Activated T-helper 2 cell treated with anti-CD3 and anti-CD28 coated beads, Interferon-gamma antibody, Interleukin-2, Interleukin-4, amounts not matched to agents 10 μg/mL and 5 μg/mL and 100 μg/mL, durations not matched to agents 14 hours and 24 hours and 36 hours (primary cell): ENCODE measurements at places on chromosomes 7 and 10. TPM values are rescaled to one million over a fixed set of nuclear protein-coding genes. Genes with fewer than 3 reads are reported as not detected.

WNT8B gene
- 0.14 and 0.21 TPM in 2 replicates for total RNA-seq

PON1 gene
- not detected in 2 replicates for total RNA-seq

DYNC1I1 gene
- not detected in 2 replicates for total RNA-seq

CCDC71L gene
- total RNA-seq: 17.4 and 18.4 TPM in 2 replicates

EVX1 gene
- total RNA-seq: not detected in 2 replicates

STEAP4 gene
- 0.39 and 0.48 TPM in 2 replicates for total RNA-seq

CALHM2 gene
- 20.3 and 21.1 TPM in 2 replicates for total RNA-seq

TOMM7 gene
- 216 and 221 TPM in 2 replicates for total RNA-seq

SNX10 gene
- total RNA-seq: 54.9 and 59.3 TPM in 2 replicates

RNF32 gene
- 2.9 and 3.4 TPM in 2 replicates for total RNA-seq

DNA sequence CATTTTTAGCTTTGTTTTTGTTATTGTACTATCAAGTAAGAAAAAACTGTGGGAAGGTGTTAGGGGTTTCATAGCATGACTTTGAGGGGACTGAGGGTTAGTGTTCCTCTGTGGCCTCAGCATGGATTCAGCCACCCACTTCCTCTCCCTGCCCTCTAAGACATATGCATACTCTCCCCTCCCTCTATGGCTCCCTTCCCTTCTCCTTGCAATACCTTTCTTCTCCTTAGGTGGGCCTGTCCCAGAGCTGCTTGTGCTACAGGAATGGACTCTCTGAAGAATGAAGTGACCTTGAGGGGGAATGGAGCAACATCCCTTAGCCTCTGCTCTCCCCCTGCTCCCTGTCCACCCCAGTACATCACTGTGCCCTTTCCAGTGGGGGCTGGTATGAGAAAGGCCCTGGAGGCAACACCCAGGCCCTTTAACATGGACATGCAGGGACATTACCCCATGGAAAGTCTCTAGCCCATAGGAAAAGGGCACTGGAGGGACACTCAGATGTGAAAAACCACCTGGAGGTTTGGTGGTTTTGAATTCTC, 22.4 kb downstream of the CDH23 start:
- H3K36me3 ChIP-seq: no peaks in the 10 kb centered on the region
- no peak overlapping the region for H3K27ac ChIP-seq
- no peak overlapping the region for H3K4me3 ChIP-seq

DNA sequence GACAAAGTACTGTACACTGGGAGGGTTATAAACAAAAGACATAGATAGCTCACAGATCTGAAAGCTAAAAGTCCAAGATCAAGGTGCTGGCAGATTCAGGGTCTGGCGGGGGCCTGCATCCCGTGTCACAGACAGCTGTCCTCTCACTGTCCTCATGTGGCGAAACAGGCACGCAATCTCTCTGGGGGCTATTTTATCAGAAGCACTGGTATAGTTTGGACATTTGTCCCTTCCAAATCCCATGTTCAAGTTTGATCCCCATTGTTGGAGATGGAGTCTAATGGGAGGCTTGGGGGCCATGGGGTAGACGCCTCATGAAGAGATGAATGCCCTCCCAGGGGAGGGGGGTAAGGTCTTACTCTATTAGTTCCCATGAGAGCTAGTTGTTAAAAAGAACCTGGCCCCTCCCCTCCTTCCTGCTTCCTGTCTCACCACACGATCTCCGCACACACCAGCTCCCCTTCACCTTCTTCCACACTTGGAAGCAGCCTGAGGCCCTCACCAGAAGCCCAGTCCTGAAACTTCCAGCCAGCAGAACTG, 72.5 kb upstream of the UCN3 start:
- H3K27ac ChIP-seq: peak overlapping the region; percentile 92
- peak; percentile 39 for DNase-seq
- peaks cover 29% of the 10 kb centered on the region for H3K36me3 ChIP-seq
- H3K4me3 ChIP-seq: peak overlapping the region; percentile 89
- peaks cover 58% of the 10 kb centered on the region for H3K4me1 ChIP-seq

- H3K36me3 ChIP-seq: no peaks in the 10 kb centered on the region
- H3K27ac ChIP-seq: no peak overlapping the region
- peaks cover 6% of the 10 kb centered on the region for H3K4me1 ChIP-seq
Measured at GRCh38 chr10:97071496-97071895, 114.3 kb downstream of the SLIT1 start.

DNA sequence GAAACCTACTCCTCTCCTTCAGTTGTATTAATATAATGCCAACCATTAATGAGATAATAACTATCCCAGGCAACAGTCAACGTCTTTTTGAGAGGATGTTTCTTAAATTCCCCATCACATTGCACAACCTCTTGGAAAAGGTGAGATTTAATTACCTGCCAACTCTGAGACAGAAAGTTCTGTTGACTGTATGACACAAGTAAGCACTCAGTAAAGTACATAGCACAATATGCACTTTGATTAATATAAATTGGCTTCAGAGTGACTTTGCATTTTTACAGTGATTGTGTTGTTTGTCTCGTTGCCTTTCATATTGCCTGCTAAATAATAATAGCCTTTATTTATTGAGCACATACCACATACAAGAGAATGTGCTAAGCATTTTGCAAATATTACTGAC, 46.7 kb downstream of the CAV1 start:
- peaks cover 22% of the 10 kb centered on the region for H3K27me3 ChIP-seq
- H3K4me1 ChIP-seq: no peaks in the 10 kb centered on the region
- no peak overlapping the region for H3K4me3 ChIP-seq
- no peak for DNase-seq
- no peaks in the 10 kb centered on the region for H3K36me3 ChIP-seq
- H3K27ac ChIP-seq: no peak overlapping the region

GRCh38 chr10:11813855-11814567, 9.1 kb upstream of the PROSER2 start:
- no peak overlapping the region for H3K4me3 ChIP-seq
- H3K27me3 ChIP-seq: peaks cover 6% of the 10 kb centered on the region
- H3K4me1 ChIP-seq: no peaks in the 10 kb centered on the region

- no peaks in the 10 kb centered on the region for H3K27me3 ChIP-seq
- peaks cover 20% of the 10 kb centered on the region for H3K4me1 ChIP-seq
- no peak overlapping the region for H3K4me3 ChIP-seq
- DNase-seq: no peak
- no peak overlapping the region for H3K27ac ChIP-seq
- peaks cover 9% of the 10 kb centered on the region for H3K36me3 ChIP-seq
Measured at GRCh38 chr10:102068216-102068615, 3.1 kb downstream of the HPS6 start.

DNA sequence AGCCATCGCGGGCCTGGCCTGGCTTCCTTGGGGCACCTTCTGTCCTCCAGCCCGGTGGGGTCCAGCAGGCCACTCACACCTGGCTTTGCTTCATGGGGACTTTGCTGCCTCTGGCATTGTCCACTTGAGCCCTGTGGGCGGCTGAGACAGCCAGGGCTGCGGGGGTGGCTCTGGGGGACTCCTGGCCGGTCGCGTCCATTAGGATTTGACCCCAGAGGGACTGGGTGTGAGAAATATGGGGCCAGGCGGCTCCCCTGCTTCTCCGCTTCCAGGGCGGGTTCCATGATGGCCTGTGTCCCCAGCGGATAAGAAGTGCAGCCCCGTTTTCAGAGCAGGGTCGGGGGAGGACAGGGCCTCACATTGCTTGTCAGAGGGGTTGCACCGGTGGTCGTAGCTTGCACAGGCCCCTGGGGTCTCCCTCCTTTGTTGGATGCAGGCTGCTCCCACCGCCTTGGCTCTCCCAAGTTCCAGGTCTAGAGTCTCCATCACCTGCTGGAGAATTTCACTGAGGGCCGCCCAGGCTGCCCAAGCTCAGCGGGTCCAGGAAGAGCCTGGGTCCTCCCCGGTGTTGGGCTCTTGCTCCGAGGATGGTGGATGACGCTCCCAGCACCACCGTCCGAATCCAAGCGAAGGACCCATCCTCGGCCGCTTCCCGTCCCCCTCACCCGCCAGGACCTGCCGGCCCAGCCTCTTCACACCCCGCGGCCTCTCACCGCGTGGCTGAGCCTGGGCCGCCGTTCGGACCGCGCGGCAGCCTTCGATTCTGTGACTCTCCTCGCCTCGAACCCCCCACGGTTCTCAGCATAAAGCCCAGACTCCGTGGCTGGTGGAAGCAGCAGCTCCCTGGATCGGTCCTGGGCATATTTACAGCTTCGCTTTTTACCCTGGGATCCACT, 140.1 kb downstream of the DYNC2I1 start:
- no peaks in the 10 kb centered on the region for H3K4me1 ChIP-seq
- no peaks in the 10 kb centered on the region for H3K36me3 ChIP-seq
- H3K27ac ChIP-seq: no peak overlapping the region
- peaks cover 30% of the 10 kb centered on the region for H3K27me3 ChIP-seq
- no peak for DNase-seq

GRCh38 chr10:117638200-117638599, 95.7 kb downstream of the EMX2 start:
- H3K27ac ChIP-seq: no peak overlapping the region
- no peak for DNase-seq
- no peak overlapping the region for H3K4me3 ChIP-seq
- H3K36me3 ChIP-seq: no peaks in the 10 kb centered on the region
- no peaks in the 10 kb centered on the region for H3K4me1 ChIP-seq

DNA sequence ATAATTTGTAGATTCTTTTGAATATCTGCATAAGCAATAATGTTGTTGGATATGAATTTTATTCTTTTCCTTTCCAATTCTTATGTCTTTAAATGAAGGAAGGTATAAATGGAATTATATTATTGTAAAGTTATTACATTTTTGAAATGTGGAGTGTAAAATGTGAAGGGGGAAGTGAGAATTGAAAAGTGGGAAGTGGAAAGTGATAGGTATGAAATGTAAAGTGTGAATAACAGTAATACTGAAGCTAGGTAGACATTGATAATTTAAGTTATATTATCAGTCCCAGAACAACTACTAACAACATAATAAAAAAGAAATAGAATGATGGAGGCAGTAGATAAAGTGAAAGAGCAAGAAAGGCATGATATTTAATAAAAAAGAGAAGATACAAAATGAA, 39.7 kb upstream of the HYAL4 start:
- H3K27me3 ChIP-seq: peaks cover 5% of the 10 kb centered on the region
- DNase-seq: no peak
- no peak overlapping the region for H3K4me3 ChIP-seq
- H3K36me3 ChIP-seq: no peaks in the 10 kb centered on the region
- no peaks in the 10 kb centered on the region for H3K4me1 ChIP-seq
- no peak overlapping the region for H3K27ac ChIP-seq

GRCh38 chr10:76336213-76336963, 905.0 kb downstream of the LRMDA start:
- no peaks in the 10 kb centered on the region for H3K27me3 ChIP-seq
- H3K4me1 ChIP-seq: no peaks in the 10 kb centered on the region
- no peak overlapping the region for H3K4me3 ChIP-seq
- H3K27ac ChIP-seq: no peak overlapping the region
- no peaks in the 10 kb centered on the region for H3K36me3 ChIP-seq

DNA sequence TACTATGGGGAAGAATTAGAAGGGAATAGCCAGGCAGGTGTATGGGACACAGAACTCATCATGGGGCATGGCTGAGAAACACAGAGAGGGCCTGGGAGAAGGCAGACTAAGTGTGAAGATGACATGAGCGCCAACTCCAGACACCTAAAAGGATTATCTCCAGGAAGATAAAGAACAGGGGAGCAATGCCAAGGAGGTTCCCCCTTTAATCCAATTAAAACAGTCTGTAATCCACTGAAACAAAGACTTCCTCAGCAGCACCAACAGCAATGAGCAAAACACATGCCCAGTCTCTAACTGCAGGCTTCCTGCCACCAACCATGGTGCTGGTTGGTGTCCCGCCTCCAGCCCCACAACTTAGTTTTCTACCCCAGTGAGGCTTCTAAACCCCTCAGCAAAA, 108.9 kb downstream of the GRID1 start:
- H3K4me1 ChIP-seq: no peaks in the 10 kb centered on the region
- no peak overlapping the region for H3K4me3 ChIP-seq
- peaks cover 5% of the 10 kb centered on the region for H3K27me3 ChIP-seq
- H3K27ac ChIP-seq: no peak overlapping the region
- DNase-seq: no peak
- no peaks in the 10 kb centered on the region for H3K36me3 ChIP-seq

GRCh38 chr7:101747053-101747878, 70.2 kb upstream of the CUX1 start:
- H3K36me3 ChIP-seq: no peaks in the 10 kb centered on the region
- DNase-seq: no peak
- H3K4me1 ChIP-seq: peaks cover 22% of the 10 kb centered on the region
- H3K27me3 ChIP-seq: peaks cover 5% of the 10 kb centered on the region
- peak overlapping the region; percentile 8 for H3K27ac ChIP-seq

- no peak overlapping the region for H3K27ac ChIP-seq
- no peaks in the 10 kb centered on the region for H3K4me1 ChIP-seq
- no peak for DNase-seq
- no peaks in the 10 kb centered on the region for H3K36me3 ChIP-seq
- H3K27me3 ChIP-seq: no peaks in the 10 kb centered on the region
Measured at GRCh38 chr10:124049484-124049883, 43.9 kb downstream of the CHST15 start.

GRCh38 chr10:60426425-60426824, 36.8 kb upstream of the ANK3 start:
- H3K27ac ChIP-seq: no peak overlapping the region
- peaks cover 27% of the 10 kb centered on the region for H3K4me1 ChIP-seq
- H3K27me3 ChIP-seq: peaks cover 3% of the 10 kb centered on the region
- no peaks in the 10 kb centered on the region for H3K36me3 ChIP-seq

DNA sequence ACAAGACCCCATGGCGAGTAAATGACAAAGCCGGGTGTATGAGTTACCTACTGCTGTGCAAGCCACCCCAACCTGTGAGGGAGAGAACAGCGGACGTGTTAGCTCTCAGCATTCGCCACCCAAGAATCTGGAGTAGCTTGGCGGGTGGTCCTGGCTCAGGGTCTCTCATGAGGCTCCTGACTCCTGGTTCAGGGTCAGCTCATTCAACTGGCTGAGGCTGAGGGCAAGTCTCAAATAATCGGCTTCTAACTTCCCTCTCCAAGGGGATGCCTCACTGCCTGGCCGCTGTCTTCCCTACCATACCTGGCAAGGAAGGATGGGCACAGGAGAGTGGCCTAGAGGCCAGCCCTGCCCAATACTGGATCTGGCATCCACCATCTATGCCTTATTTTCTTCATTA, 94.2 kb downstream of the HTR5A start:
- no peak overlapping the region for H3K27ac ChIP-seq
- peaks cover 23% of the 10 kb centered on the region for H3K27me3 ChIP-seq
- no peak for DNase-seq
- no peak overlapping the region for H3K4me3 ChIP-seq
- no peaks in the 10 kb centered on the region for H3K36me3 ChIP-seq
- H3K4me1 ChIP-seq: no peaks in the 10 kb centered on the region

DNA sequence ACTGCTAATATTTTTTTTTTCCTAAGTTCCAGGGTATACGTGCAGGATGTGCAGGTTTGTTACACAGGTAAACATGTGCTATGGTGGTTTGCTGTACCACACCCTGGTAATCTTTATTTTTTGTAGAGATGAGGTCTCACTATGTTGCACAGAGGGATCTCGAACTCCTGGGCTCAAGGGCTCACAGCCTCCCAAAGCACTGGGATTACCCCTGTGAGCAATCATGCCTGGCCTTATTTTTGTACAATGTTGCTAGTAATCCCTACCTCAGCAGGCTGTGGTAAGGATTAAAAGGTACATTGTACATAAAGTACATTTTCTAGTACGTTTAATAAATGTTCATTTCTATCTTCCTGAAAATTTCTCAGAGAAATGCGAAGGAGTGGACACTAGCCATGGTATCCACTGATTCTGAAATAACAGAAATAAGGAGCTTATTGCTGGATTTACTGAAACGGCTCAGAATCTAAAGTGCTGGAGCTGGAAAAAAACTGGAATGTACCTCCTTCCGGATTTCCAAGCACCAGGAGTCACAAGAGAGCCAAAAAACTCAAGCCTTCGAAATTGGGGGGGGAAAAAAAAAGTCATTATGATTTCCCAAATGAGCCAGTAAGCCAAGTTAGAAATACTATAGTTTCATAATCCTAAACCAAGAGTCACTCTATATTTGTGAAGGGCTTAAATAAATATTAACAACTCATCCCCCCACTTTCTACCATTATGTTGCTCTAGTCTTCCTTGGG, 69.6 kb downstream of the NT5C2 start:
- no peak overlapping the region for H3K27ac ChIP-seq
- H3K4me3 ChIP-seq: no peak overlapping the region
- no peaks in the 10 kb centered on the region for H3K27me3 ChIP-seq
- no peak for DNase-seq
- peaks cover 24% of the 10 kb centered on the region for H3K36me3 ChIP-seq
- peaks cover 24% of the 10 kb centered on the region for H3K4me1 ChIP-seq
